Muscle of arm (tissue), 14 donors: ENCODE measurements at places on chromosomes 1 and 21.

DNA sequence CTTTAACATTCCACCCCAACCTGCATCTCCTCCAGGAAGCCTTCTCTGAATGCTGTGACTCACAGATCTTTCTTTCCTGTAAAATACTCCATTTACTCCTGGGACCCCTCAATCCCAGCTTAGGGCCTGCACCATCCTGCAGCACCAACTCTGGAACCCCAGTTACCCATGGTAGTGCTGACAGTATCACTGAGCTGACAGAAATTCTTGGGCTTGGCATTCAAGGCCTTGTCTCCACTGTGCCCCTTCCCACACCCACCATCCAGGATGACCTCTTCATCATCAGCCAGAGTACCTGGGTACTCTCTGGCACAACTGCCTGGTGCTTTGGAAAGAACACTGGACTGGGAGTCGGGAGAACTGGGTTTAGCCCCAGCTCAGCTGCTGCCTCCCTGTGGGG lies 8.3 kb downstream of the CYB5RL start:
- no peak for DNase-seq

- DNase-seq, result no peak
Measured at GRCh38 chr1:38029081-38029681, 16.6 kb downstream of the UTP11 start.

DNA sequence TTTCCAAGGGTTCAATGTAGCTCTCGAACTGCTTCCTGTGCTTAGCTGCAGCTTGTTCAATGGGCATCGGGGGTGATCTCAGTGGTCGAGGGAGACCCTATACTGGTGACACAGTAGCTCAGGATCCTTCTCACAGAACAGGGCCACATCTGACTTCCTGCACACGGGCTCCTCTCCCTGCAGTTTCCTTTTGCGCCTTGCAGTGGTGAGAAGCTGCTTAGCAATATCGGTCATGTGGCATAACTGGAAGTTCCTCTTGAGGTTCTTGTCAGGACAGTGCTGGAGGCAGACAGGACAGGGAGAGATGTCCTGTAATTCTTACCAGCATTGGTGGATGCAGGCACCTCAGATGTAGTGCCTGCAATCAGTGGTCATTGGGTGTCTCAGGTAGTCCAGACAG lies 140.5 kb upstream of the MAP1LC3C start:
- no peak for DNase-seq

DNA sequence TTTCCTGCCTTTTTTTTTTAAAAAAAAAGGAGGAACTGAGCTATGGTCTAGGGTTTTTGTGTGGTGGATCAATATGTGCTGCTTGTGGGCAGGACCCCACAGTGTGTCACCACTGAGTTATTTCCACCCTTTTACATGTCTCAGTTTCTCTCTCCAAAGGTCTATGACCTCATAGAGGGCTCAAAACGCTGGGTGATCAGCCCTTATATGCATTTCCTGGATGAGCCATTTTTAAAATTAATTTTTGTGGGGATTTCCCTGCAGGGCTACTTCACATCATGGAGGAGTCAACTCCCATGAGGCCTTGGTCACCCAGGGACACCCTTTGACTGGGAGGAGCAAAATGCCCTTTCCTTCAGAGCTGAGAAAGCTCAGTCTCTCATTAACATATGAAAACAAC lies 20.7 kb upstream of the HAO2 start:
- no peak for DNase-seq

- no peak for DNase-seq
Measured at GRCh38 chr1:201515895-201516294, 9.0 kb upstream of the CSRP1 start.

- DNase-seq, result peak; percentile 0
Measured at GRCh38 chr1:174118751-174119150, 40.6 kb upstream of the RABGAP1L start.

- DNase-seq, result peak; percentile 91
Measured at GRCh38 chr1:101025657-101026429, at the start of gene DPH5. DPH5 (minus strand) TSS chr1:101025784; CDS start chr1:101025443, 341 bp downstream.

GRCh38 chr1:46622344-46622743 lies 5.7 kb upstream of the MOB3C start:
- no peak for DNase-seq

DNA sequence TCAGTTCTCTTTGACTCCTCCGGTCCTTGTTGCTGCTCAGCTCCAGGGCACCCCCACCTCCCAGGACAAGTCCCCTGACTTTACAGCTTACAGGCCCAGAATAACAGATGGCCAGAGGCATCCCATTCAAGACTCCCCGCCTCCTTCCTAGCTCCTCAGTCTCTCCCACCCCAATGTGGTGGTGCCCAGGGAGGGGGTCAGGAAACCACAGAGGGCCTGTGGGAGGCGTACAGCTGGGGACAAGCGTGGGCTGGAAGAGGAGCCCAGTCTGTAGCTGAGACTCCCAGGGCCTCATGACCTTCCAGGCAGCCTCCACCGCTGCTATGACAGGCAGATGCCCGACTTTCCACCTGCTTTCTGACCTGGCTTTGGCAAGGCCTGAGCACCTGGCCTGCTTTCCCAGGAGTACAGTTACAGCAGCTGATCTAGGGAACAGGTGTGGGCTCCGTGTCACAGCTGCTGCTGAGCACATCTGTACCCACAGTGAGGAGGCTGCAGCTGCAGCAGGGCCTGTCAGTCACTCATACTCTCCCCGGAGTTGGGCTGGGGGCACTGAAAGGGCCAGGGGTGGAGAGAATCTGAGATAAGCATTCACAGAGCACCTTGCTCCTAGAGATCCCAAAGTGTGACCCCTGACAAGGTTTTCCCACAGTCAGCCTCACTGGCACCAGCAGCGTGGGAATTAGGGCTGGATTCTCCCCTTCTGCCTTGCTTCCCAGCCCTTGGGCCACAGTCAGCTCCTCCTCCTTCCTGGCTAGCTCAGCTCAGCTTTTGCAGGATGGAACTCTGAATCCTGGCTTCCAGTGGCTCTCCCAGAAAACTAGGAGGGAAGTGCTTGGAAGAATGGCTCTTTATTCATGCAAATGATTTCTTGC lies 7.1 kb upstream of the NAV1 start:
- DNase-seq, result peak; percentile 74

GRCh38 chr1:229938551-229938950 lies 128.5 kb upstream of the GALNT2 start:
- peak; percentile 38 for DNase-seq

DNA sequence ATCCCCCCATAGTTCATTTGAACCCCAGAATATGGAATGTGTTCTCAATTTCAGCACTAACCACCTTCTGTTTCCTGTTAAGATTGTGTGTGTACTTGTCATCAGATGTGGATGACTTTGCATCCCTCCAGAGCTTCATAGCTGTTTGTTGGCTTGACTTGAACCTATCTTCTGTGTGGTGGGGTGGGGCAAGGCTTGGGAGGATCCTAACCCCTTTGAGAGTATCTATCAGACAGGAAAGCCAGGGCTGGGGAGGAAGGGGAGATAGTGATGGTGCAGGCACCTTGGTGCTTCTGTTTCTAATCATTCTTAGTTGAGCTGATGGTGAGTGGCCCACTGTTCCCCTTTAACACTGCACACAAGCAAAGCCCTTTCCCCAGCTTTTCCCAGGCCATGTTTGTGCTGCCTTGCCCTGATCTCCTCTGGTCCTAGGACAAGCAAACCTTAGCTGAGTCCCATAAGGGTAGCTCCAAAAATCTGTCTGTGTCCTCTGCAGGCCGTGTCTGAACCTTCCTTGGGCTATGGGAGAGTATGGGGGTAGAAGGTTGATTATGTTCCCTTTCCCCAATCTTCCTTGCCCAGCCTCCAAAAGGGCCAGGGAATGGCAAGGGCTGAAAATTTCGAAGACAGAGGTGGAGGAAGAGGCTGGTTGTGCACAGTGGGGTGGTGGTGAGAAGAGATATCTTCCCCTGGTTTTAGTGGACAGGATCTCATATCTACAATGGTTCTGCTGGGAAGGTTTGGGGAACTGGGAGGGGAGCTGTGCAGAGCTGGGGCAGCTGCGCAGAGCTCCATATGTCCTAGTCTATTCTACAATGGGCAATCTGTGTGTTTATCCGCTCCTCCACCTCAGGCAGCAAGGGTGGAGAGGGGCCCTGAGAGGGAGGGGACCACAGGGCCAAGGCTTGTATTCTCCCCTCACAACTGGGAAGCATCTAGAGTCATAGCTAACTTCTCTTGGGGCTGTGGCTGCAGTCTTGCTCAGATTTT lies 1.4 kb downstream of the NHLH1 start:
- no peak for DNase-seq

GRCh38 chr1:147201786-147202185 lies 23.4 kb downstream of the FMO5 start:
- no peak for DNase-seq

- DNase-seq, result no peak
Measured at GRCh38 chr1:50373532-50373931, 49.7 kb downstream of the DMRTA2 start.

GRCh38 chr1:18705811-18706210 lies 75.2 kb downstream of the PAX7 start:
- DNase-seq, result no peak

- no peak for DNase-seq
Measured at GRCh38 chr1:12049616-12050015, 13.5 kb upstream of the TNFRSF8 start.

GRCh38 chr1:93567255-93567918 lies 114.2 kb downstream of the BCAR3 start:
- no peak for DNase-seq

GRCh38 chr1:97074771-97075170 lies 353.2 kb downstream of the PTBP2 start:
- DNase-seq, result no peak

DNA sequence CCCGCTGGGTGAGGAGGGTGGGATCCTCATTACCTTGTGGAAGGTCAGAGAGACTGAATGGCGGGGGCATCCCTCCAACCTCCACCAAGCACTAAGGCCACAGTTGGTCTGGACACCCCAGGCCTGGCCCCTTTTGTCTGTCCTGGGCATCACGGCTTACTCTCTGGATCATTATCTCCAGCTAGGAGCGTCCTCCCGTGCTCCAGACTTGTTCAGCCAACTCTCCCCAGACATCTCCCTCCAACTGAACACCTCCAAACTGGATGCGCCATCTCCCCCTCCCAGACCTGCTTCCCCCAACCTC lies 7.3 kb upstream of the GJB5 start:
- no peak for DNase-seq

- peak; percentile 52 for DNase-seq
Measured at GRCh38 chr1:67977756-67978155, 72.7 kb downstream of the DIRAS3 start.

DNA sequence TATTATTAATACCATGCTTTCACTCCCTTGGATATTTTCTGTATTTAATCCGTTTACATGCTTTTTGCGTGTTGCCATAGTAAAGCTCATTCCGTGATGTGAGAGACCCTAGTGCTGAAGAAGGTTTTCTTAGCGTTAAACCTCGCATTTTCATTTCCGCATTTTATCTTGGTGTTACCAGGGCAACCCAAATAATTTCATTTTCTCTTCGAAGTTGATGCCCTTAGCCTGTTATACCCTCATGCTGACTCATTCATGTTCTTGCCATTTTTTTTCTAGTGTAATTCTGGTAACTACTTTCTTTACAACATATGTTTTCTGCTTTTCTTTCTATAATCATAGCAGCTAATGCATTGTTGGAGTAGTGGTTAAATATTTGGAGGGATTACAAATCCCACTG lies 37.2 kb downstream of the LRRC8C start:
- peak; percentile 29 for DNase-seq

GRCh38 chr1:174998569-174999215 lies 1.1 kb upstream of the CACYBP start:
- peak; percentile 66 for DNase-seq

DNA sequence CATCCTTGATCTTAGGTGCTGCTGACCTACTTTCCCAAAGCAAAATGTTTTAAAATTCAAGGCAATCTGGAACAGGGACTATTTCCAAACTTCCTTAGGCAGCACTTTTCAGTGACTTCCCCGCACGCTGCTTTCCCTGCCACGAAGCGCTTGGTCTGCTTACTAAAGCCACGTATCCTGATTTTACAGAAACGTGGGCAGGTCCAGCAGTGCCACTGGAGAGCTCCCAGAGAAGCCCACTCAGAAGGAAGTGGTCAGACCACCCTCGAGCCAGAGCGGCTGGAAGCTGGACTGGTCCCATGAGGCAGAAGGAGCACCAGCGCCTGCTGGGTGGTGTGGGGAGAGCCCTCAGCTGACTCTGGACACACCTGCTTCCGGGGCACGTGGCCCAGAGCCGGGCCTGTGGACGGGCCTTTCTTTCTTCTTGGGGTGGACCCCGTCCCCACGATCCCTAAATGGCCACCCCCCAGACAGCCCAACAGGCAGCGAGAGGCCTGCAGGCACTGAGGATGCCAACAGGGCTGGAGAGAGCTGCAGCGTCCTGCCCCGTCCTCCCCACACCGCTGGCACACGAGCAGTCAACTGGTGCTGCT lies 23.2 kb downstream of the PTTG1IP start:
- no peak for DNase-seq

GRCh38 chr21:34625030-34625593 lies 10.2 kb upstream of the RCAN1 start:
- DNase-seq, result no peak

DNA sequence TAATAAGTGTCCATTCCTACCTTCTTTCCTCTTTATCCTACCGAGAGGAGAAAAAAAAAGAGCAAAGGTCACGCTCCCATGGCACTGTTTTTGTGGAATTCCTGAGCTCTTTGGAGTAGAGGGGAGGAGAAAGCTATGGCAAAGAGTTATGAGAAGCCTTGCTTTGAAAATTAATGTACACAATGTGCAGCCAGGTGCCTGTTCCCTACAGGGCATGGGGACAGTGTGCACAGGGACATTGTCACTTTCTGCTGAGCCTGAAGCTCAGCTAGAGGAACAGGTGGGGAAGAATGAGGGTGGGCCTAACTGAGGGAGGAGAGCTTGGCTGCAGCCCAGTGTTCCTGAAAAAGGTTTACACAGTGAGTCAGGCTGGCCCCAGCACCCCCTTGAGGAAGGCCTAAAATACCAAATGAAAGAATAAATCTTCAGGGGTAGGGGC lies 66.1 kb downstream of the PLXNA2 start:
- DNase-seq, result no peak

DNA sequence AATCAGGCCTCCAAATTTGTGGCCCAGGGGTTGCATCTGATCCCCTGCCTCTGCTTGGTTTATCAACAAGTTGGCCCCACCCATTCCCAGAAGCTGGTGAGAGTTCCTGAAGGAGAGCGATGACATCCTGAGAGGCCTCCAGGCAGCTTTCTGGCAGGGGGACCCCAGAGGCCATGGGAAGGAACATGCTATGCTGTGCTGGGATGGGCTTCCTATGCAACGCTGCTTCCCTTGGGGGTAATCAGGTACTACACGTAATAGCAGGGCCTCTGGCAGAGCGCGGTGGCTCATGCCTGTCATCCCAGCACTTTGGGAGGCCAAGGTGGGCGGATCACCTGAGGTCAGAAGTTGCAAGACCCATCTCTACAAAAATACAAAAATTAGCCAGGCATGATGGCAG lies 8.4 kb upstream of the MTF1 start:
- DNase-seq, result no peak
